H1 (cell line): ENCODE measurements at places on chromosomes 2 and 18.

DNA sequence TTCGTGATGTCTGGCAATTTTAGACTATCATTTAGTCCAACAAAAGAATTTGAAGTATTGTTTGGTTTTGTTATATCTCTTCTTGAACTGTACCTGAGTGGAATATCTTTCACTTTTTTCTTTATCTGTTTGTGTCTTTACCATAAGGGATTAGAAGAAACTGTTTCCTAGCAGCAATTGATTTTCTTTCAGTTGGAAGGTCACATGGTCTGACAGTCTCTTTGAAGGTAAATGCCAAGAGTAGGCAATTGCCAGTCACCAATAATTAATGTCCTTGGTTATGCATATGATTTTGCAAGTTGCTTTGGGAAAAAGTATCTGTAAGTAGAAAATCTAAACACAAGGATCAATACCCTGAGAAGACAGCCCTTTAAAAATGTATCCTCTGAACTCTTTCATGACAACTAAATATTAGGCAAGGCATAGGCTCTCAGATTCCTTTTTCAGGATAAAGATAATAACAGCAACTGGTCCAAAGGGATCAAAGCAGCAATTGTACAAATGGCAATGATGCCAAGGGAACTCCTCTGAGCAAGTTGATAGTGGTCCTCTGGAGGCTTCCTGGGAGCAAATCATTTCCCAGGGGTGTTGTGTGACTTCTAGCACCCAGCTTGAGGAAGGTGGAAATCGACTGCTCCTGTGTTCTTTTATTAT, 17.6 kb downstream of the MAP3K19 start:
- DNase-seq, result no peak

DNA sequence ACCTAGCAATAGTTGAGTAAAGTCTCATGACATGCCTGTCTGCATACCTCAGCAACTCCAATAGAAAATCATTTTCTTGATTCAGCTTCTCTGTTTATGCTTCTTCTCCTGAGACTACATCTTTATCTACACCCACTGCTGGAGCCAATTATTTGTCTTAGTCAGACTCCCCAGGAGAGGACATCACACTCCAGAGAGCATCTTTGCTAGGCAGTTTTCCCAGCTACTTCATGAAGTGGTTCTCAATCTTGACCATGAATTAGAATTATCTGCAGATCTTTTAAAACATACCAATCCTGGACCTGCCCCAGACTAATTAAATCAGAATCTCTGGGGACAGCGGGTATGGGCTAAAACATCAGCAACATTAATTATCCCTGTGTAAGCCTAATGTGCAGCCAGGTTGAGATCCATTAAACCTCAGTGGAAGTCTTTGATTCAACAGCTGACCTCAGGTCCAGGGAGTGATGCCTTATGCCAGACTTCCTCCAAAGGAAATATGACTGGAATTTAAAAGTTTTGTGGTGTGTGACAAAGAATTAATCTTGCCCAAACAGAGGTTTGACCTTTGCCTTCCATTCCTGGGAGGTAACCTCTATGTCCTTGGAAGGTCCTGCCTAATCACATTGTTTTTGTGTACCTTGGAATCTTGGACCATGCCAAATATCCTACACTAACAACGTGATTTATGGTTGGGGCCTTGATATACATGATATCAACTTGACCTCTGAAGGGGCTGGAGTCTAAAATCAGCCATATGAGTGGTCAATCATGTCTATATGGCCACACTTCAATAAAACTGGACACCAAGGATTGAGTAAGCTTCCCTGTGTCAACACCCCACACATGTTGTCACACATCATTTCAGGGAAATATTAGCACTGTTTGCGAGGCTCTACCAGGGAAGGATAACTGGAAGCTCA, 99.3 kb upstream of the DNAJC10 start:
- no peak for DNase-seq

GRCh38 chr2:224849264-224849663, 133.1 kb upstream of the CCDC195 start:
- no peak for DNase-seq

- DNase-seq, result no peak
Observed at GRCh38 chr2:183803596-183803995, 679.4 kb downstream of the NUP35 start.

- no peak for DNase-seq
Observed at GRCh38 chr2:23448906-23449305, 63.9 kb downstream of the KLHL29 start.

DNA sequence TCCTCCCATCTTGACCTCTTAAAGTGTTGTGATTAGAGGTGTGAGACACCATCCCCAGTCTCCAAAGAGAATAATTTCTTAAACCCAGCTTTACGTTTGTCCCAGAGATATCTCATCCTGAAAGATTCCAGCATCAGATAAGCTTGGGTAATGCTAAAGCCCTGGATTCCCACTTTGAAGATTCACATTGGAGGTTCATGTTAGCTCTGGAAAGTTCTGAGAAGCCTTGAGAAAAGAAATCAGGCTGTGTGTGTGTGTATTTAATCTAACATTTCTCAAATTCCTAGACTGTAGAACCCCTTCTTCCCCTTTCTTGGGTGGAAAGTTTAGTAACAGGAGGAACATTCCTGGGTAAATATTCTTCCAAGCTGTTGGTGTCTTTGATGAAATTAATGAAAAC, 18.0 kb downstream of the ZNF532 start:
- DNase-seq, result no peak

GRCh38 chr18:45462179-45462578, 153.1 kb upstream of the SLC14A2 start:
- DNase-seq, result no peak

DNA sequence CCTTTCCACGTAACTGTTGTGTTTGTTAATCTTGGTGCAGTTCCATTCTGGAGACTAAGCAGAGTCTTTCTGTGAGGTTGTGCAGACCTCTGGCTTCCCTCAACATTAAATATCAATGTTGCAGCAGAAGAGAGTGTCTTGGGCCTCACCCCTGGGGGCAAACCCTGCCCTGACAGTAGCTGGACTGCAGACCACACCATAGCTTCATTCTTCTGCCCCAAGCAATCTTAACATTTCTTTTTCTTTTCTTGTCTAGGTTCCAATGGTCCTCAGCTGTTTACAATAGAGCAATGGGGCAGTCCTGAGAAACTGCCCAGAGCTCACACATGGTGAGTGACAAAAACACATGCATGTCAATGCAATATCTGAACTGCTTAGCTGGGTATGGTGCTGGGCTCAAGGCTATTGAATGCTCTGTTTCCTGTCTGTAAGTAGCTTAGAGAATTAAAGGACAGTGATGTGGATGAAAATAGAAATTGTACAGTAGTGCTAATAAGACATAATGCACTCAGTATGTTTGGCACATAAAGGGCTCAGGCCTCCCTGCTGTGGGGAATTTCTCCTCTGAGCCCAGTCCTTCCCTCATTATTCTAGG, 237.6 kb downstream of the ALPK2 start:
- no peak for DNase-seq

DNA sequence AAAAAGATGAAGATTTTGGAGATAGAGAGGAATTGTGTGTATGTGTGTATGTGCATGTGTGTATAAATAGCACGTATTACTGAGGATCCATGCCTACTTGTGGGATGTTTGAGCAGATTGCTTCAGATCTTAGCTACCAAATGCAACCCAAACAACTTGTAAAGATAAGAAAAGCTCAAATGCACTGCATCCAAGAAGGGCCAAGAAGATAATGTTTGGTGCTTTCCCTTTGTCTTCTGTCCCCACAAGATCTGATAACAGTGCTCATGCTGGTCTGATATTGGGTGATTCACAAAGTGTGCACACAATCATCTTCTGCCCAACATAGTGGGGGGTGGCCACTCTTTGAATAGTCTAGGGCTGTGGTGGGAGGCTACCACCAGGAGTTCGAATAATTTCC, 284.8 kb upstream of the CYRIA start:
- DNase-seq, result no peak

DNA sequence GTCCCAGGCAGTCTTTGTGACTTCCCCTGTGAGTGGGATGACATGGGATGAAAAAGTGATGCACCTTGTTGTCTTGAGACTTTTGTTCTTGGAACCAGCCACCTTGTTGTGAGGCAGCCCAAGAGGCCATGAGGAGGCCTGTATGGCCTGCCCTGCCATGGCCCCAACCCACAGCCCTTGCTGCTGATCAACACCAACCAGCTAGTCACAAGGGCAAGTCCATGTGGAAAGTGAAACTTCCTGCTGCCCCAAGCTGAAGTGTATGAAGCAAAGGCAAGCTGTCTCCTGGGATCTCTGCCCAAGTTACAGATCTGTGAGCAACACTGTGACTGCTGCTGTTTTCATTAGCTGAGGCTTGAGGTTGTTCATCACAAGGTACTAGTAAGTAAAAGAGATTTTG, 21.6 kb downstream of the TMEM18 start:
- DNase-seq, result peak; percentile 26

GRCh38 chr2:9200633-9201015, 6.0 kb upstream of the ASAP2 start:
- no peak for DNase-seq

GRCh38 chr18:28095041-28095440, 81.9 kb downstream of the CDH2 start:
- no peak for DNase-seq

- DNase-seq, result no peak
Observed at GRCh38 chr2:105183555-105184323, 57.8 kb upstream of the GPR45 start.

DNA sequence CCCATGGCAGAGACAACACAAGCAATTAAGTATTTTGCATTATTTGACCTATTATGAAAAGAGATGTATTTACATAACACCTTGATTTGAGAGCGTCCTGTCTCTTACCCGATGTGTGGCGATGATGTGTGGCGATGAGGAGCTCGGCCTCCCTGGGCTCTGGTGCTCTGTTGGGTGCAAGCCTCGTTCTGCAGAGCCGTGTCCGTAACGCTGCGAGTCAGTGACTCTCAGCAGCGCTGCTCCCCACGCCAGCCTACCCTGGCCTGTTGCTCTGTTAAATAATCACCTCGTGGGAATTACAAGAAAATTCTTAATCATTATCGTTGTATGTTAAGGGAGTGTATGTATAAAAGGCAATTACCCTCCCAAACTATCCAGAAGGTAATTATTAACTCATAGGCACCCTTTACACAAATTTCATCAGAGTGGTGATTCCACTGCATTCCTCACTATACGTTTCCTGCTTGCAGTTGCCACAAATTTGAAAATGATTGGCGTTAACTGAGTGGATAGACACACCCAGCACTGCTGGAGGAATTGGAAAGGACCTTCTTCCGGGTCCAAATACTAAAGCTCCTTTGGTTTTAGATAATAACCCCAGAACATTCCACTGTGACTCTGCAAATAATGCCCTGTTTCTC, 52.0 kb upstream of the NFATC1 start:
- DNase-seq, result no peak

GRCh38 chr18:78642296-78642951, 337.2 kb upstream of the SALL3 start:
- no peak for DNase-seq

DNA sequence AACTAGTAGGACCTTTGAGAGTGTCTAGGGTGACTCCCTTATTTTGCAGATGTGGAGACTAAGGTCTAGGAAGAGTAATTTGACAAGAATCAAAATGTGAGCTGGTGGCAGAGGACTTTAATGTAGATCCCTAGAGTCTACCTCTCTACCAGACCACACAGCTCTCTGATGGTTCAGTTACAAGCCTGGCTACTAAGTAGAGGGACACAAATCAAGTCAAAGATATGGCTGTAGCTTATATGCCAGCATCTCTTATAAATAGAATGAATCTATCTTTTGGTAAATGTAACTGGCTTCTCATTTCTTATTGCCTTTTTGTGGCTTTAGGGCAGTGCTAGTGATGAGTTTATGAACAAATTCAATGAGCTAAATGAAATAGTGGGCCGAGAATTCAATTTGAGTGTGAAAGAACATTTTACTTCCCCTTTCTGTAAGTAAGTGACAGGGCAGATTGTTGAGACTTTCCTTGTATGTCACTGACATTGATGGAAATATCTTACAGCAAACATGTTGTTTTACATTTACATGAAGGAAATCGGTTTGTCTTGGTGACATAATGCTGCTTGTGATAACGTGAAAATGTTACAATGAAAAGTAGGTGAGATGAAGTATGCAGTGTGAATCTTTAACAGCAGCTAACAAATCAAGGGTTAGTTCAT, 28.3 kb downstream of the CSRNP3 start:
- no peak for DNase-seq

GRCh38 chr2:10426726-10427617, 21.2 kb downstream of the ODC1 start:
- no peak for DNase-seq

GRCh38 chr2:240565333-240566202, 2.7 kb upstream of the RNPEPL1 start:
- DNase-seq, result peak; percentile 41

DNA sequence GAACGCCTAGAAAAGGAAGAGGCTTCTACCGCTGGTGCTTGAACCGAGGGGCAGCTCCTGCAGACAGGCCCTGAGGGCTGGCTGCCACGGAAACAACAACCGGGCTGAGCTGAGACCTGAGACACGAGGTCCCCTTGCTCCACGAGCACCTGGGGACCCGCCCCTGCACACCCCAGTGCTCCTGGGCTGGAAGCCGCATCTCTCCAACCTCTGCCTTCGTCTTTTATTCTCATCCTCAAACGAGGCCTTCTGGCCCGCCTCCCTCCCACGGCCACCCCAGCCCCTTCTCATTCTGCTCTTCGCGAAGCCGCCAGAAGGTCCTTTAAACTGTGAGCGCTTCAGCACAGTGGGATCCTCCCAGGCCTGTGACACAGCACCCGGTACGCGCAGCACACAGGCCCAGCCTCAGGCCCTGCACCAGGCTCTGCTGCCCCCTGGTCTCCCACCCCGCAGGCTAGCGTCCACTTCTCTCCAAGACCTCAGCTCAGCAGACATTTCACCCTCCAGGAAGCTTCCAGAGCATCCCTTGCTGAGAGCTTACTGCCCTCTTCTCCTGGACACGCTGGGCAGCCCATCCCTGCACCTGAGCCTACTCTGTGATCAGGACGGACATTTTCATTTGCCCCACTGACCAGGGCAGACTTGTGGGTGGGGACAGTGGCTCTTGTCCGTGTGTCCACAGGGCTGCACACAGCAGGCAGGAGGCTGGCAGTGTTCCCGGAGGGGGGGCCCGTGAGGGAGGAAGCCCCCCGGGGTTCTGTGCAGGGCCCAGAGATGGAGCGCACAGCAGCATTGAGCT, 149.7 kb downstream of the PXDN start:
- DNase-seq, result no peak

GRCh38 chr18:44973282-44973681, 292.6 kb downstream of the SETBP1 start:
- DNase-seq, result no peak

DNA sequence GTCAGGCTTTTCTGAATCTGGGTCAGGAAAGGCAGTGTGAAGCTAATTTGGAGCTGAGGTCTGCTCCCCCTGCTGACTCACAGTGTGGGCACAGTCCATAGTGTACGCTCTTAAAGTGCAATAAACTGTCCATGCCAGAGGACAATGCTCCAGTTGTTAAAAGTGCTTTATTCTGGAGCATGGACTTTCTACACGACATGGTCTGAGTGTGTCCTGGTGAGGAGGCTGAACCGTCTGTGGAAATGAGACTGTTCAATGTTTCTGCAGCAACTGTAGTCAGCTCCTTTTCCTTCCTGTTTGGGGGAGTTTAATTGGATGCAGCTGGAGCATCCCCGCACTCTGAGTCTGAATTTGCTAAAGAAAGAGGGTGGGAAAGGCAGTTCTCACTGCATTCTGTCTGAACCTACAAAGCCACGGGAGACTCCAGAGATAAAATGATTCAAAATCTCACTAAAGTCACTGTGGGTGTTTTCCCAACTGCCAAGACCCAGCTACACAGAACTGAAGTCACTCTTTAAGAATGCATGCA, 110.2 kb upstream of the TRIB2 start:
- no peak for DNase-seq
